ENCODE measurements at places on chromosomes 1 and 21. TPM values are rescaled to one million over a fixed set of nuclear protein-coding genes. Genes with fewer than 3 reads are reported as not detected.

Gene CD1B
- polyA plus RNA-seq = not detected

Gene PTGS2
- polyA plus RNA-seq = not detected

Gene C1QA
- polyA plus RNA-seq = not detected

Gene TEDDM1
- polyA plus RNA-seq = 0.25 TPM

Gene NPHS2
- not detected for polyA plus RNA-seq

Gene CSF3R
- 3.8 TPM for polyA plus RNA-seq

Gene ATP1A2
- not detected for polyA plus RNA-seq

Gene MAEL
- not detected for polyA plus RNA-seq

Gene TSPAN2
- 0.15 TPM for polyA plus RNA-seq

Gene TTC22
- 2.0 TPM for polyA plus RNA-seq

Gene CELSR2
- 0.17 TPM for polyA plus RNA-seq

Gene FCRL1
- polyA plus RNA-seq = 489 TPM

Gene MAP1LC3C
- not detected for polyA plus RNA-seq

Gene DENND2C
- 0.57 TPM for polyA plus RNA-seq

Gene PI4KB
- polyA plus RNA-seq = 80.3 TPM

All from naive B cell (primary cell).